Nephron progenitor cell (in vitro differentiated cells): ENCODE measurements at places on chromosomes 12 and 14.

GRCh38 chr12:49687941-49688340 lies 19.3 kb downstream of the FMNL3 start:
- no peak for DNase-seq

DNA sequence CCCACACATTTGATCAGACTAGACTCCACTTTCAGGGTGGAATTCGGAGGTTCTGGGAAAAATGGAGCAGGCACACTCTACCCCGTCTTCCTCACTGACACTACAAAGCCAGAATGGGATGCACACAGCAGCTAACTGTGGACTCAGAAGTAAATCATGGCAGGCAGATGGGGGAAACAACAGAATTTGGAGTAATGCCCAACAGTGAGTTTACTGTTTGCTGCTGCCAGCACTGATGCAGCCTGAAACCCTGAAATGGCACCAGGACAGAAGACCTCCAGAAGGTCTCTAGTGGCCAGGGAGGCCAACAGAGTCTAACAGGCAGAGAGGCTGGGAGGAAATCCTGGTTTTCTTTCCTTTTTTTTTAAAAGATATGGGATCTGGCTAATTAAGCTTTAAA lies 24.6 kb downstream of the KCTD10 start:
- DNase-seq, result no peak

DNA sequence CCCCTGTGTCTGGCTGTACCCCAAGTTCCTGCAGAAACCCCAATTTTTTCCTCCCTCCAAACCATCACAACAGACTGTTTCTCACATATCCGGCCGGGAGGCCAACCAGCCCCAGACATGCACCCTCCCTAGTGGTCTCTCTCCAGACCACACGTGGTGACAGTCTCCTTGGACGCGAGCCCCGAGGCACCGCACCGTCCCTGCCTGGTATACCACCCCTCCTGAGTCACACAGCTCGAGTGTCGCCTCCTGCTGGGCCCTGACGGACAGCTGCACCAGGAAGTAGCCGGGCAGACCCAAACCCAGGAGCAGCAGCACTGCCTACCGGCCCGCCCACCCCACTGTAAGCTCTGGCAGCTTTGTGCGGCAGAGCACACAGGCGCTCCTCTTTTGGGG lies 97.4 kb downstream of the RFLNA start:
- peak; percentile 34 for DNase-seq

DNA sequence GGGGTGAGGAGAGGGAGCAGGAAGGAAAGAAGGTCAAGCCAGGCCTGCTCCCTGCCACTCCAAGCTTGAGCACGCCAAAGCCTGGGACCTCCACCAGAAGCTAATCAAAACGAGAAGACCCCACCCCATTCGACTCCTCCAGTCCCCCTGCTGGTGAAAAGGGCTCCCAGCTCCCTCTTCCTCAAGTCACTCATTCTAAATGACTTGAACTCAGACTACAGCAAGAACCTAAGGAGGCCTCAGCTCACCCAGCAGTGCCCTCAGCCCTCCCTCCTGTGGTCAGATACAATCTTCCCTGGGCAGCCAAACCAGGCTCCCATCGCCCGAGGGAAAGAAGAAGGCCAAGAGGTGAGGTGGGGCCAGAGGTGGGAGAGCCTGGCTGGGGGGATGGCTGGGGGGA lies 17.4 kb downstream of the HDAC7 start:
- no peak for DNase-seq

DNA sequence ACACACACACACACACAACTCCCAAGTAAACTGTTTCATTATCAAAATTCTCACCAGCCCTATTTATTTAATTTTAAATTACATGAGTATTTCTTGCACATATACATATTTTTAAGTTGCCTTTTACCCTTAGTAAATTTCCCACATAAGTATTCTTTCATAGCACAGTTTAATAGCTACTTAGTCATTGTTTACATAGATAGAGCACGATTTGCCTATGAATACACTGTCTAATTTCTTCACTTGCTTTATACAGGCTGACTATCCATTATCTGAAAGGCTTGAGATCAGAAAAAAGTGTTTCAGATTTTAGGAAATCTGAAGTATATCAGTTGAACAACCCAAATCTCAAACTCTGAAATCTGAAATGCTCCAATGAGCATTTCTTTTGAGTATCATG lies 30.9 kb downstream of the NIN start:
- no peak for DNase-seq

- DNase-seq, result no peak
These were observed 14.7 kb downstream of the ESRRB start for GRCh38 chr14:76390621-76391020.

GRCh38 chr14:61730756-61731373 lies 31.4 kb upstream of the SNAPC1 start:
- no peak for DNase-seq

- no peak for DNase-seq
These were observed 30.7 kb downstream of the FRMD6 start for GRCh38 chr14:51682411-51682810.

DNA sequence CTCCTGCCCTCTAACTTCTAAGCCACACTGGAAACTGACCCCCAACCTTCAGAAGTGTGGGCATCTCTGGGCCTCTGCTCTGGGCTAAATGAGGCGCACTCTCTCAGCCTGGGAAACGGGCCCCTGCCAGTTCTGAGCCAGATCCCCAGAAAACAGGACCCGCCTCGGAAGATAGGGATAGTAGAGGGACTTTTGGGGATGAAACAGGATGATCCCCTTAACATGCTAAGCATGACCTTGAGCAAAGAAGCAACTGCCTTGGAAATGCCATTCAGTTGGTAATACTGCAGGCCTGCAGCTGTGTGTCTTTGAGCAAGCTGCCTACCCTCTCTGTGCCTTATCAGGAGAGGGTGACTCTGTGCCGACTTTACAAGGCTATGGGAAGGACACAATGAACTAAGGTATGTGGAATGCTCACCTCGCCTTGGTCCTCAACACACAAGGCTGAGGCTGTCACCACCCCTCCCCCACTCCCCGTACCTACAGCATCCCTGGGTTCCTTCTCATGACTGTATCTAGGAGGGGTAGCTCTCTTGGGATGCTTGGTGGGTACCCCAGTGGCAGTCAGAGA lies 54.0 kb downstream of the NCOR2 start:
- DNase-seq, result no peak

DNA sequence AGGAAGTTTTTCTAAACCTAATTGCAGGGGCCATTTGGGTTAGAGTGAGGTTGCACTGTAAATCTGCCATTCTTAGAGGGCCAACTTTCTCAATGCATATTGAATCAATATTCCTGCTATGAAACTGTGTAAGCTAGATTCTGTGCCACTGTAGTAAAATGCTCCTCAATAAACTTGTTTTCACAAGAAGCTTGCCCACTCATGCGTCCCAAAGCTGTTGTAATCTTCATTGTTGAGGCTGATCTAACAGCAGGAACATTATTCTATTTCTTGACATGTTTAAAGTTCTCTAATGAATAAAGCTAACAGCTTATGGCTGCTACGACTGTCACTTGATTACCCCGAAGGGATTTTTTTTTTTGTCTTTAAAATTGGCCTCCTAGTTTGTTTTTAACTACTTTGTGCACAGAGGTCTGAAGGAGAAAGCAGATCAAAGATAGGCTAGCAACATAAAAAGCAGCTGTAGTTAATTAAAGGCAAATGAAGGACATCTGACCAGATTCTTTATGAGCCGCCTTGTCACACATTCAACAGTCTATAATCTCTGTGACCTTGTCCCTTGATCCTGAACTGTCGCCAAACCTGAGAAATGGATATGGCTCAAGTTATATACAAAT lies 243.7 kb downstream of the PAX9 start:
- DNase-seq, result peak; percentile 6

DNA sequence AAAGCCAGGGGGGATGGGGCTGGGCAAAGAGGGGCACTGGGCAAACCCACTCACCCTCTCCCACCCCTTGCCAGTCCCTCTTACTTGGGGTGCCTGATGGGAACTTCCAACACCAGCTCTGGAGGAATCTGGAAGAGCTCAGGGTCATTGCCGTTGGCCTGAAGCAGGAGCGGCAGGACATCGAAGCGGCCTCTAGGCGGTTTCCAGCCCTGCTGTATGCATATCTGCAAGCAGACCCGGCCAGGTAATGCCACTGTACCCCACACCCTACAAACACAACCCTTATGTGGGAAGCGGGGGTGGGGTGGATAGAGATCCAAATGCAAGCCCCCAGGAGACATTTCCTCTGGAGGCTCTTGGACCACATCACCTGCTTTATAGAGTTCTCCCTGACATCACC lies 83.6 kb downstream of the NOS1 start:
- DNase-seq, result no peak

DNA sequence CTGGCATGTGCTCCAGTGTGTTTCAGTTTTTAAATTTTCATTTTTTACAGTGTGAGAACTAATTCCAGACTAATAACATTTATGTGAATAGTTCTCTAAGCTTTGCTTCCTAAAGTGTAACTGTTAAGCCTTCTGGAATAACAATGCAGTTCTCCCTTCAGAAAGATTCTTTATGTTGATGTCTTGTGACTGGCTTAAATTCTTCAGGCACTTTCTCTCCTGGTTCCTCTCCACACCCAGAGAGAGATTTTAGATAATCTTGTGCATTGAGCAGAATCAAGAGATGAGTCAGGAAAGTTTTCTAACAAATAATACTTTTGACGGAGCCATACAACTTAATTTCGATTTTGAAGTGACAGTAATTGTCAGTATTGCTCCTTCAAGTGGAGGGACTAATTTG lies 118.5 kb downstream of the RAD51B start:
- no peak for DNase-seq

DNA sequence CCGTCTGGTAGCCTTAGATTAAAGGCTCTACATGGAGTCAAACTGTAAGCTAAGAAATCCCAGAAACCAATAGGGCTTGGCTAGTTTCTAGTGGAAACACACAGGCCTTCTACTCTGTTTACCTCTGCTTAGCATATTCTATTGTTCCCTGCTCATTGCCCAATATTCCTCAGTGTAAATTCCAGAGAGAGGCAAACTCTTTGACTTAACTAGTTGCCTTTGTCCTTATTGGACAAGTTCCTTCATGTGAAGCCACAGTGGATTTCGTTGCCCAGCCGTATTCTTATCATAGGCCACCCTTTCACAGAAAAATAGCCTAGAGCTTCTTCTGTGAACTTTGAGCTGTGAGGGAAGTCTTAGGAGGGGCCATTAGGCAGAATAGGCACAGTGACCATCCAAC lies 186.1 kb downstream of the PLCZ1 start:
- no peak for DNase-seq

DNA sequence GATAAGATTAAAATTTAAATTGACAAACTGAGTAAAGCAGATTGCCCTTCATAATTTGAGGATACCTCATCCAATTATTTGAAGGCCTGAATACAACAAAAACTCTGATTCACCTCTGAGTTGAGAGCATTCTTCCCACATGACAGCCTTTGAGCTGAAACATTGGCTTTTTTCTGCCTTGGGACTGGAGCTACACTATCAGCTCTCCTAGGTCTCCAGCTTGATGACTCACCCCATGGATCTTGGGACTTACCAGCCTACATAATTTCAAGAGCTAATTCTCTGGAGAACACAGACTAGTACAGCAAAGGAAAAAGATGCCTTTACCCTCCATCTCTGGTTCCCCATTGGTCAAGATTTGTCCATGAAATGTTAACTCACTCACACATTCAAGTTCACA lies 555.1 kb downstream of the FOXG1 start:
- DNase-seq, result no peak

- DNase-seq, result no peak
These were observed 8.8 kb downstream of the AICDA start for GRCh38 chr12:8603856-8604255.

DNA sequence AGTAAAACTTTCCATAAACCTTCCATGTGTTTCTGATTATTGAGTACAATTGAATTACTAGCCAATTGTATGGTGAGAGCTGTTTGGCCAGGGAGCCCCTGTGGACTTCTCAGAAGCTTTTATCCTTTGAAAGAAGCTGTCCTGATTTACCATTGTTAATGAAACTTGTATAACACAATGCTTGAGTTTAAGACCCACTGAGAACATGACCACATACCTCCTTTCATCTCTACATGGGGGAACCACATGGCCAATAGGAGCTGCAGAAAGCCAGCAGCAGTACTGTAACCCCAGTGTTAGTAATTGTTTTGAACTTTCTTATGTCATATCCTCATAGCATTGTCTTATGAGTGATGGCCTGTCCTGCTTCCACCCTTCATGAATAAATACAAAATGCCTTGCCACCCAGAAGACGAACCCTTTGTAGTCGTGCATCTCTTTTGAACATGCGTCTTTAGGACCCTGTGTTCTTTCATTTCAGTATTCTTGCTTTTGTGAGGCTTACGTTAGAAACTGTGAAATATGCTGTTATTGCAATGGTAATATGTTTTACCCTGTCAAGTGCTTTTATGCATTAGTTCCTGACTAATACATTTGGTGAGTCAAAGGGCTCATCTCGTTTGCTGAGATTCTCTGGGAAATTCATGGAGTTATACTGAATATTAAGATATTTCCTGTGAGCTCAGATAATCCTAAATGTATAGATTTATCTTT lies 815.7 kb downstream of the NRXN3 start:
- no peak for DNase-seq

DNA sequence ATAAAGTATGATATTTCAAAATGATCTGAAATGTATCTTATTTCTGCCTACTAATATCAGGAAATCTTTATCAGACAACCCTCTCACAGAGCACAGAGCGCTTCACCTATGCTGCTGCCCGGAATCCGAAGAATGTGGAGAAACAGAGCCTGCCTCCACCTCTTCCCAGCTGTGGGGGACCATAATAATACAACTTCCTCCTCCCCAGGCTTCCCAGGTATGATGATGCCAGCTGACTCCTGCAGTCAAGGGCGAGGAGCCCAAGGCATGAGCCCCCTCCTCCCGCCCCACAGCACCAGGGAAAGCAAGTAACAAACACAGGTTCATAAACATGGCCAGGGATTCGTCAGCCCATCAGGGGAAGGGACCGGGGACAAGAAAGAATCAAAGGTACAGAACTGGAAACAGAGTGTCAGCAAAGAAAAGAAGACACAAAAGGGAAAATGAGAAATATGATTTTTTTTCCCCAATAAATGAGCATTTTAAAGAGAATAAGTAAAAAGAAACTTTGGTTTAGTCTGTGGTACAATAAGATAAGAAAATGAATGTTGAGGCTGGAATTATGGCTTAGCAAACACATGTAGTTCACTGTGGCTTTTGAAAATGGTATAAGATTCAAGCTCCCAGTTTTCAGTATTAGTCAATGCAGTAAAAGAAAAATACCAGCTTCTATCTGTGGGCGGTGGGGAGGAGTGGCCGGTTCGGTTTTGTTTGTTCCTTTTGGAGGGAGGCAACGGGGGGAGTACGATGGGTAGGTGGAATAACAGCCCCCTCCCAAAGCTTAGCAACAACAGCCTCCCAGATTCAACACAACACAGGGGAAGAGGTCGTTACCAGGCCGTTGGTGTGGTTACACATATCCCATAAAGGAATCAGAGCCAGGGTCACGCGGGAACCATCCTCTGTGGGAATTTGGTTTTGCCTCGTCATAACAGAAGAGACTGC lies 68.3 kb downstream of the SETD3 start:
- no peak for DNase-seq
